ENCODE measurements at places on chromosomes 6 and 20.

DNA sequence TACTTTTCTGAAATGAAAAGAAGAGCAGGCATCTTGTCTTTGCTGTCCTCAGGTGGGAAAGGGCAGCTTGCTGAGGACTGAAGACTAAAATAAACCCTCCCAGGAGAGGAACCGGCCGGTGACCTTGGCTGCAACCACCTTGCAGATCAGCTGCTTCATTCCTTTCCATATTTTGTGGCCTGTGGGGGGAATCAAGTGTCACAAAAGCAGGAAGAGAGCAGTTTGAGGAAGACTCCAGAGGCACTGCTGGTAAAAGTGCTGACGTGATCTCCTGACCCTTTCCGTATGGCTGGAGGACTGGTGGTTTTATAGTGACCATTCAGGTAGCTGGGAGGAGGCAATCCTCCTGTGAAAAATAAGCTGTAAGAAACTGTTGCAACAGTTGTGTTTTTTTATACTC, 157.0 kb downstream of the PLCB4 start:
- no peak for DNase-seq

- DNase-seq = peak; percentile 49
These were observed 90.9 kb upstream of the INSM1 start for GRCh38 chr20:20276811-20277530.

DNA sequence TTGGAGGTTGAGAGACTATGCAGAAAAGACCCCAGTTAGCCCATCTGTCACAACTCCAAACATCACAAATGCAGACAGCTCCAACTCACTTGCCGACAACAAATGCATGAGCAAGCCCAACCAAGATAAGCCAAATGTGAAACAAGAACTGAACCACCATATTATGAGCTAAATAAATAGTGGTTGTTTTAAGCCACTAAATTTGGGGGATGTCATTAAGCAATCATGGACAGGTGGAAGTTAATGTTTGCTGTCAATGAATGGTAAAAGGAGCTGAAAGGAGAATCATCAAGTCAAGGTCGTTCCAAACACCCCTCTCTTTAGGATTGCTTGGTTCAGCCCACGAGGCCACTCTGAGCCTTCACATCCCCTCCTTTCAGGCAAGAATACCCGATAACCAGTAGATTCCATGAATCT, 71.2 kb upstream of the PLCB4 start:
- no peak for DNase-seq

GRCh38 chr6:3746119-3746691, 5.3 kb downstream of the PXDC1 start:
- no peak for DNase-seq

- DNase-seq = no peak
These were observed 6.6 kb downstream of the CCDC167 start for GRCh38 chr6:37492991-37493660.

DNA sequence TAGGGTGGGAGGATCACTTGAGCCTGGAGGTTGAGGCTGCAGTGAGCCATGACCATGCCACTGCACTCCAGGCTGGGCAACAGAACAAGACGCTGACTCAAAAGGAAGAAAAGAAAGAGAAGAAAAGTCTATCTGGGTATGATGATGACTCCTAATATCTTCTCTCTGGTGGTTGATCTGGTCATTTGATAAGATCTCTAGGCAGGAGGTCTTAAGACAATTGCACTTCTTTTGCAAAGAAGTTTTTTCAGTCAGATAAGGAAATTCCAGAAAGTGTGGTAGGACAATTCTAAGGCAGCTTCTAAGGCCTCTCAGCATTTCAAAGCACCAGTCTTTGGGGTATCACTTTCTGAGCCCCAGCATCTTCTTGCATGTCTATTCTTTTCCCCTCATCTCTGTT, 7.7 kb upstream of the AIF1 start:
- DNase-seq = no peak

- DNase-seq = no peak
These were observed 233.5 kb downstream of the DHX35 start for GRCh38 chr20:39195582-39196021.

DNA sequence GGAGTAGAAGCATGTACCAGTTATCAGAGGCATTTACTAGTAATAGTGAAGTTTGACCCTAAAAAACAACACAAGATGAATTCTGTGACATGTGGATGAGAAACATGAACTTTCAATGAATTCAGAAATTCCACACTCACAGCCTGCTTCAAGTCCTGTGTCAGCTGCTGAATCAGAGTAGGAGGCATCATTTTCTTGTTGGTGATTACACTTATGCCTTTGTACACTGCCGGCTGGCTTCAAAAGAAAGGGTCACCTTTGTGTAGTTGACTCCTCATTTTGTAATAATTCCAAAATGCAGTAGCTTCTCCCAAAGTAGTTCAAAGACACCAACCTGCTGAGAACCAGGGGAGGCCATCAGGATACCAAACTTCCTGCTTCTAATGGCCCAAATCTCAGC, 165.5 kb downstream of the BACH2 start:
- DNase-seq = no peak

- no peak for DNase-seq
These were observed 114.6 kb downstream of the TNFRSF21 start for GRCh38 chr6:47195011-47195650.

DNA sequence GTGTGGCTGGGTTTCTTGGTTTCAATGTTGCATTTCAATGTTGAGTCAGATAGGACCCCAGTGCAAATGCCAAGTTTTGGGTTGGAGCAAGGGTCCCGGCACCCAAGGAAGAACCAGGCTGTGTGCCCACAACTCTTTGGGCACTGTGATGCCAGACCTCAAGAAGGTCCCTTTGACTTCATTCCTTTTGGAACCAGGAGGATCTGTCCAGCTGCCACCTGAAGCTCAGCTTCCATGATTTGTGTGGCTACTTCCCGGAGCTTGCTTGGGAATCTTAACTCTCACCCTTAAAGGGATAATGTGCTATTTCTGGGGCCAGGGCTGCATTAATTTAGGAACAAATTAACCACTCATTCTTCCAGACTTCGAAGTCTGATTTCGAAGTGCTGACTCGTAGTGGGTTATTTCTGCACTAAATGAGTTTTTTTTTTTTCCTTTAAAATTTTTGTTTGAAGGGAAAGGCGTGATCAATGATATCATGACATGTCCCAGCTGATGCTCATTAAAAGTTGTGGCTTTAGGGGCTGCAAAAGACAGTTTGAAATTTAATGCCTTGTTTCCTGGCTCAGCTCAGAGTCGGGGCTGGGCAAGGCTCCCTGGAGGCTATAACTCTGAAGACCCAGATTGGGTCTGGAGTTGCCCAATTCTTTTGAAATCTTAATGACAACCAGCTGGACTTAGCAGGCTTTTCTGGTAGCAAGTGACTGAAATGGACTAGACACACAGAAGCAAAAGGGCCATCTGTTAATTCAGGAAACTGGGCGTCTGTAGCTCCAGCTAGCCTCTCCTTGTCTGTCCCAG, 24.0 kb upstream of the PHACTR3 start:
- no peak for DNase-seq

DNA sequence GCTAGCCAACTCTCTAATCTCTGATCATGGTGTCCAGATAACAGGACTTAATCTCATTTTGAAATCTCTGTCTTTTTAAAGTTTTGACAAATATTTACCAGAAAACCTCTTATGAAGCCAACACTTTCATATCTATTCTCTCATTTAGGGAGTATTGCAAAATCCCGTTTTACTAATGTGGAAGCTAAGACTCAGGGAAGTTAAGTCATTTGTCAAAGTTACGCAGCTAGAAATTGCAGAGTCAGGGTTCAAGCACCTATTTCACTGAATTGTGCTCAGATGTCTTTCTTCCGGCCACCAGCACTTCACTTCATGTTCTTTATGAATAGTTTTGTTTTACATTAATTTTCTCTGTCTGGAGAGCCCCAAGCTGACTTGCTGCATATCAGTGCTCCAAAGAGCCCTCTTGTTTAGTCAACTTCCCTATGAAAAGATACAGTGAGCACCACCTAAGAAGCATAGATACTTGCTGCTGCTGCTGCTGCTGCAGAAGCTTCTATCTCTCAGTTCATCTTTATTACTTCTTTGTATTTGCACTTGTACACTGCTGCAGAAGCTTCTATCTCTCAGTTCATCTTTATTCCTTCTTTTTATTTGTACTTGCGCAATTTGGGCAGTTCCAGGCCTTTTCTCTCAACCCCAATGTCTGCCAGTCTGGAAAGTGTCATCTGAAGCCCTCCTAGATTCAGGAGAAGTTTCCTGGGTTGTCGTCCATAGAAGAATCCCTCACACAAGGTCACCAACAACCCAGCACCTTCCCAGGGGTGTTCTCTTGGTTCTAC, 329.7 kb downstream of the MAFB start:
- peak; percentile 88 for DNase-seq

DNA sequence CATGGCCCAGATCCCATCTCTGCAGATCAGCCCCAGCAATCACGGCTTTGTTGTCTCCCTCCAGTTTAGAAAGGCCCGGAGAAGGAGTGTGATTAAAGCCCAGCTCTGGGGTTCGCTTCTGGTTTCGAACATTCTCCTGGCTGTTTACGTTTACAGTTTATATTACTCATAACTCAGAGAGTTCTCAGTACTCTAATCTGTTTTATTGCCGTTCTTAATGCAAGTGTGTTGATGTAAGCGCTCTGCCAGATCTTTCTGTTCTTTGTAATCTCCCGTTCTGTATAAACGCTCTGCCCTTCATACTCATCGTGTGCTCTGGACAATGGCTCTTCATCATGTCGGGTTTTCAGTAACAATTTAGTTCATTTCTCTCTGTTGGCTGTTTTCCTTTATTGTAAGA, 118.0 kb upstream of the PRND start:
- DNase-seq = no peak

- peak; percentile 45 for DNase-seq
These were observed 123.0 kb downstream of the DTNBP1 start for GRCh38 chr6:15539722-15540270.

GRCh38 chr6:136284909-136285308, 4.7 kb downstream of the BCLAF1 start:
- DNase-seq = peak; percentile 80

DNA sequence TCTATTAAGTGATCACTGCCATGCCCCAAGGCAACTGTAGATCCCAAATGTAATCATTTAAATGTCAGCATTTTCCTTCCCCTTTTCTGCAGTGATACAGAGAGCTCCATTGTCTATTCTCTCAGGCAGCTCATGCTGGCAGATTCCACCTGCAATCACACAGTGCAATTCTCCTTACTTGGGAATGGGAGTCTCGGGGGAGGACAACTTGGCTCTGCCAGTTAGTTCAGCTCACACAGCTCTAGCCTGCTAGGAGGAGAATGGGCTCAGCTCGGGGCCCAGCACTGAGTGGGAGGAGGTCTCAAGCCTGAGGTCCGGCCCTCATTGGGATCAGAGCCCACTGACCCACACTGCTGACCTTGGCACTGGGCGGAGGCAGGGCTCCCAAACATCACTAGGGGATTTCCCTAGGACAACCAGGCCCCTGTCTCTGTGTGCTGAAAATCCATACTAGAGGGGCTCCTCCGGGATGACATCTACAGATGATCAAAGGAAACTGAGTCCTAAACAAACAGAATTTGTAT, 109.2 kb upstream of the ASF1A start:
- DNase-seq = peak; percentile 44

- DNase-seq = no peak
These were observed 23.0 kb upstream of the IL17A start for GRCh38 chr6:52162940-52163908.

DNA sequence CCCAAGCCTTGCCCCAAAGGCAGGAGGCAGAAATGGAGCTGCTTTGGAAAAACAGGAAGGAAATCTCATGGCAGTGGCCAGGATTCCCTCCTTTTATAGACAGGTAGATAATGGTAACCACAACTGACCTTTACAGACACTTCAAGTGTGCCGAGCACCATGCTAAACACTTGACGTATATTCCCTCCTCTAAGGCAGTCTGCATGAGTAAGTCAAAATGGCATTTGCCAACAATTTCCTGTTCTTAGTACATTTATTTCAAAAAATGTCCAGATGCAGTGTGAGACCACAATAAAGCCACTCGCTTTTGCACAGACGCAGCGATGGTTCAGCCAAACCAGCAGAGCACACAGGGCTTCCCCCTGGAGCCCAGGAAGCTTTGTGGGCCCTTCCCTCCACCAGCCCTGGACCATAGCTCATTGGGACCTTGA, 16.5 kb upstream of the GPR6 start:
- no peak for DNase-seq

DNA sequence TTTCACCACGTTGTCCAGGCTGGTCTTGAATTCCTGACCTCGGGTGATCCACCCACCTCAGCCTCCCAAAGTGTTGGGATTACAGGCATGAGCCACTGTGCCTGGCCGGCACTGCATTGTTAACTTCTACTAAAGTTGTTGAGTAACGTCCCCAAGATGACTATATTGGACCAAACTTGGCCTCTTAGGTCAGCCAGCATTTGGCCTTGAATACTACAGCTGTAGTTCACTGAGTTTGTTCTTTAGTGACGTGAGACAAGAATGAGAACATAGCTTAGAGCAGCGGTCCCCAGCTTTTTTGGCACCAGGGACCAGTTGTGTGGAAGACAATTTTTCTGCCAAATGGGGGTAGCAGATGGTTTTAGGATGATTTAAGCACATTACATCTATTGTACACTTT, 237.1 kb downstream of the TBC1D7 start:
- DNase-seq = no peak

GRCh38 chr20:24872291-24873024, 76.6 kb upstream of the CST7 start:
- no peak for DNase-seq

GRCh38 chr6:10481101-10481500, 40.0 kb upstream of the GCNT2 start:
- DNase-seq = no peak

GRCh38 chr6:120764312-120764711, 570.0 kb downstream of the TBC1D32 start:
- no peak for DNase-seq

GRCh38 chr20:59743767-59744485, 139.6 kb downstream of the PHACTR3 start:
- no peak for DNase-seq

DNA sequence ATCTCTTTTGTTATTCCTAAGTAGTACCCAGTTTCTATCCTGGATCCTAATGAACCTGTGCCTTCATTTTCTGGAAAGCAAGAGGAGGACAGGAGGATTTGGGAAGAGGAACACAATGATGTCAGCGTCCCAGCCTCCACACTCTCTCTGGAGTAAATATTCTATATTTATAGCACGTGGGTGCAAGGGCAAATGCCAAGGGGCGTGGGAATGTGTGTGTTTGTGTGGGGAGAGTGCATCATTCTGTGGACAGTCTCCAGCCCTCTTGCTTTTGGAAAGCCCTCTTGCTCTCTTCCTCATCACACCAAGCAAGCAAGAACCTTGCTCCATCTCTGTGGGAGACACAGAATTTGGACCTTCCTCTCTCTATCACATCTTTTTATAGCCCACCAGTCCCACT, 103.2 kb upstream of the EMILIN3 start:
- peak; percentile 4 for DNase-seq

DNA sequence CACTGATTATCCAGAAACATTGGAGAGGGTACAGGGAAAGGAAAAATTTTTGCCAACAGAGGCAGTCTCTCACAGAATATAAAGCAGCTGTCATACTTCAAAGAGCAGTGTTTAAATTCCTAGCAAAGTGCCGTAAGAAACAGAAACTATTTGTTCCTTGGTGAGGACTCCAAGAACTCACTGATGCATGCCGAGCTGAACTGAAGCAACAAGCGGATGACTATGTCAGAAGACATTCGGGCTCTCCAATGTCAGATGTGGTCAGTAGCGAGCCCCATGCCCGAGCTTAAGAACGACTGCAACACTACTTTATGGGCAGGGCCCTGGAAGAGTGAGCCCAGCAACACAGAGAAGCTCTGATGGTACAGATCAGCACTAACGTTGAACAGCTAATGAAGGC, 54.7 kb downstream of the OR2B6 start:
- no peak for DNase-seq

- DNase-seq = no peak
These were observed 98.4 kb downstream of the SESN1 start for GRCh38 chr6:108996208-108996607.

Measured in inflammatory macrophage treated with lipopolysaccharide for 4 hours (primary cell).